ENCODE measurements at places on chromosomes 4 and X.

GRCh38 chrX:126985981-126986380 is 166.5 kb downstream of the PRR32 start:
- DNase-seq, result no peak

- no peak for DNase-seq
These were observed 13.6 kb downstream of the FTHL17 start for GRCh38 chrX:31058284-31058683.

DNA sequence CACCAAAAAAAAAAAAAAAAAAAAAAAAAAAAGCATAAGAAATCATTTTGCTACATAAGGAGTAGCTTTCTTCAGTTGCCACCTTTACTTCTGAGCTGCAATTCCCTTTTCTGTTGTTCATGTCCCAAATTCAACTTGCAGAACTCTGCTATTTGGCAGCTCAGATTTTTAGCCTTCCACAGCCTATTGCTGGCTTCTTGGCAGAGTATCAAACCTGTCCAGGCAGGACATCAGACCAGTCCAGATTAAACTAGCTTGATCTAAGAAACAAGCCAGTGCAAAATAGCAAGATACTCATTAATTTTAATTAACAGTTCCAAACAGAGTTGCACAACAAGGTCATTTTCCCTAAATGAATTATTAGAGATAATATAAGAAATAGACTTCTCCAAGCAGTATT is 123.6 kb upstream of the NR3C2 start:
- no peak for DNase-seq

- DNase-seq, result no peak
These were observed 34.7 kb upstream of the SORCS2 start for GRCh38 chr4:7157666-7158065.

DNA sequence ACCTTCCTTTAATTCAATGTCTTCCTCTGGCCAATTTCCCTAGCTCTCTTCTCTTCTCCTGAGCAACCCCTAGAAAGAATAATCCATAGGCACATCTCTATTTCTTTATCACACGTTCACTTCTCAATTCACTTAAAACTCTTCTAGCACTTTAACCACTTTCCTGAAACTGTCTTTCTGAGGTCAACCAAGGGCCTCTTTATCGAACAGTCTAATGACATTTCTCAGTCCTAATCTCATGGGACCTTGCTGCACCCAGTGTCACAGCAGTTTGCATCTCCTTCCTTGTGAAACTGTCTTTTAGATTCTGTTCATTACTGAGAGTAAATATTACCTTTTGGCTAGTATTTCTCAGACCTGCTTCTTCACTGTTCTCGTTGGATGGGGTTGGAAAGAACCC is 285.3 kb upstream of the RASGEF1B start:
- no peak for DNase-seq

DNA sequence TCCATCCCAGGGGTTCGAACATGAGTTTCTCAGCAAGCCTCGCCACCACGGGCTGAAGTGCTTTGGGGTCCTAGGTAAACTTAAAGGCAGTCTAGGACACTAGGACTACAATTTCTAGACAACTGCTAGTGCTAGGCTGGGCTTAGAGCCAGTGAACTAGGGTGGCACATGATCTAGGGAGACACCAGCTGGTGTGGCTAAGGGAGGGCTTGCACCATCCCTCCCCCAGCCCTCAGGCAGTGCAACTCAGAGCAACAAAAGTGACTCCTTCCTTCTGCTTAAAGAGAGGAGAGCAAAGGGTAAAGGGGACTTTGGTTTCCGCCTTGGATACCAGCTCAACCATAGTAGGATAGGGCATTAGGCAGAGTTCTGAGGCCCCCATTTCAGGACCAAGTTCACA is 162.5 kb upstream of the AFF2 start:
- no peak for DNase-seq

GRCh38 chr4:76576824-76577223 is 141.8 kb downstream of the SHROOM3 start:
- no peak for DNase-seq
